CD4-positive, alpha-beta T cell treated with Interleukin-17A for 1 hour (primary cell): ENCODE measurements at places on chromosomes 11 and 22.

- no peak for DNase-seq
Observed at GRCh38 chr11:15123849-15124248, 9.1 kb downstream of the INSC start.

DNA sequence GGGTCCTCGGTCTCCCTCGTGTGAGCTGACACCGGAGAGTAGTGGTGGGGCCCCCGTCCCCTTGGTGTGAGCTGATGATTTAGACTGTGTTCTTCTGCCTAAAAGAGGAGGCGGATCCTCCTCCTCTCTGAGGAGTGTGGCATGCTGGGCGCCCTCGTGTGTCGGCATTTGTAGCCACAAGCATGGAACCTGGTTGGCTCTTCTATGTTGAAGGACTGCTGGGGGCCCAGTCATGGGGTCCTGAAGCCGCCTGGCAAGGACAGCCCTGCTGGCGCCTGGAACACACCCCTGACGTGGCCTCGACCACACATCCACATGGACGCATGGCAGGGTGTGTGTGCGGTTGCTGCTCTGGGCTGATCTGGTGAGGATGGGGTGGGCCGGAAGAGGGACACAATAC lies 50.2 kb downstream of the AP2A2 start:
- no peak for DNase-seq

- no peak for DNase-seq
Observed at GRCh38 chr22:48140261-48140813, 1377.9 kb downstream of the TBC1D22A start.

DNA sequence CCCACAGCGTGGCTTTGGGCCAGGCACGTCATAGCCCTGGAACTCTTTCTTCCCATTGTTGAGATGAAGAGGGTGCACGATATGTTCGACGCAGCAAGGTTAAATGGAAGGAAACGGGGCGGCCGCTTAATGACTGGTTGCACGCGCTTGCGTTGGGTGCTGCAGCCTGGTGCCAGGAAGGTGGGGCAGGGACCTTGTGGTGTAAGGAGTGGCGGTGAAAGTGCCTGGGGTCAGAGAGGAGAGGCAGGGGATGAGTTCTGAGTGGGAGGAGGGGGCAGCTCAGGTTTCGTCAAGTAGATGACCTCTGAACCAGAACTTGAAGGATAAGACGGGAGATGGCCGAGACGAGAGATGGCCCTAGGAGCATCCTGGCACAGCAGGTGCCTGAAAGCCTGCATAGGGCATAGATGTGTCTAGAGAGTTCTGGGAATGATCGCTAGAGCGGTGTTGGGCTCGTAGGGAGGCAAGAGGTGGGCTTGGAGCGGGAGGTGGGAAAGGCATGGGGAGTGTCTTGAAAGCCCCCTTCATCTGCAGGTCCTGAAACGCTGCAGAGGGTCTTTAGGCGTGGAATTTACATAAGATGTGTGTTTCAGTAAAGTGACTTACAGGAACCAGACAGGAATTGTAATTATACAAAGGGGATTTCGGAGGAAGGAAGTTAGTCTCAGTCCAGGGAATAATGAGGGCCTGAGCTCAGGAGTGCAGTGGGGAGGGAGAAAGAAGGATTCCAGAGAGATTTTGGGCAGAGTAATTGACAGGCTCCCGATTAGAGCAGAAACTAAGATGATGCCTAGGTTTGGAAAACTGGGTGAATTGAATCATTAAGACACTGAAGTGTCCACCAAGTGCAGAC lies 43.2 kb upstream of the CLDN5 start:
- no peak for DNase-seq

DNA sequence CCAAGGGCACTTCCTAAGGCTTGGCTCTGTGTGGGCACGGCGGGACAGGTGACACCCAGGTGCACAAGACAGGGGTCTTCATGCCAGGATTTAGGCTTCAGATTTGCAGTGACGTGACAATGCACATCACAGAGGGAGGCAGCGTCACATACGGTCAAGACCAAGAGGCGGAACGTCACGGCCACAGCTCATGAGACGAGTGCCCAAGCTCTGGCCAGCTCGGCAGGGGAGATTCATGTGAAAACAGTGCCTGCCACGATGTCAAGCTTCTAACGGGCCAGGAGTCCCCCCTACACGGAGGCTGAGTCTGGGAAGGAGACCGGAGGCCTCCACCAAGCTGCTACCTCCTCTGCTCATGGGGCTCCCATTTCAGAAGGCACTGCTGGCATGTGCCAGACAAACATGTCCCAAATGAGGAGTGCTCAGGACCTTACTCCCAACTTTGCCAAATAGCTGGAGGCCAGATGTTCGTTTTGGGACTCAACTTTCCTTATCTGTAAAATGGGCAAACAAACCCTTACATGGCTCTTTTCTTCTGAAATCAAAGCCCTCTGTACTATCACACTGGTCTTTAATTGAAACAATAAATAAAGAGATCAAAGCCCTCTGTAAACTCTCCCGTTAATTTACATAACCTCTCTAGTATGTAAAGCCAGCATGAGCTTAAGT lies 16.6 kb downstream of the VPS37C start:
- no peak for DNase-seq

DNA sequence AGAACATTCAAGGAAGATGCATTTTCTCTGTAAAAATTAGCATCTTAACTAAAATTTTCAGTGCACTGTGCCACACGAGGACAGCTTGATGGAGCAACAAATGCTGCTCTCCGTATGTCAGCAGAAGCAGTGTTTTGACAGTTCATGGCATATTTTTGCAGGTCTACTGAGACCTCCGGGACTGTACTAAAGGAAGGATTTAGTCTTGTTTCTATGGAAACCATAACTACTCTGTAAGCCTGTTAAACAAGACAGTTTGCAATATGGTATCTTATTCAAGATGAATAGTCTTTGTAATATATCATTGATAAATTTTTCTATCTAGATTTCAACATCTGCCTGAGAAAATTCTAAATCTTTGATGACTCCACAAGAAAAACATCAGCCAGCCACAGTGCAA lies 184.0 kb upstream of the GUCY1A2 start:
- no peak for DNase-seq

DNA sequence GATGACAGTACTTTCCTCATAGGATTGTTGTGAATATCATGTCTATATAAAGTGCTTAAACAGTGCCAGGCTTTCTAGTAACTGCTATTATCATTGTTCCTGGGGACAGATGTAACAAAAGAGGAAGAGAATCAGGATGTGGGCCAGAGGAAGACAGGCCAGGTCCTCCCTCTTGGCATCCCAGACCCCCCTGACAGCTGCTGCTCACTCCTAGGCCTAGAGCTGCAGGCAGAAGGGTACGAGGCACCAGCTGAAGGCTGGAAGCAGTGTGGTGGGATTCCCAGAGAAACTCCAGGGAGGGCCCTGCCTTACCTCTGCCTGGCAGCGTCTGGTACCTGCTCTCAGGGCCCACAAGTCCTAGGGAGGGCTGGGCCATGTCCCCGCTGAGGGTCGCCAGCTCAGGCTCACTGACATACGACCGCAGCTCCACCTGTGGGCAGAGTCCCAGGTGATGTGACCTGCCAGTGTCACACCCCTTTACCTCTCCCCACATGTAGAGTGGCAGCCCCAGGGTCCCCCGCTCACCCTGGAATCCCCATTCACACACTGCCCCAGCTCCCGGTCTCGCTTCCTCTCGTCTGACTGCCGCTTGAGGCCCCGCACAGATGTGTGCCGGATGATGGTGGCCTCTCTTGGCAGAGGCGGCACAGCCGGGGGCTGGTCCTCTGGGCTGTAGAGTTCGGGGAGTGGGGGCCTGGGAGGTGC lies 52.2 kb downstream of the C11orf58 start:
- no peak for DNase-seq

DNA sequence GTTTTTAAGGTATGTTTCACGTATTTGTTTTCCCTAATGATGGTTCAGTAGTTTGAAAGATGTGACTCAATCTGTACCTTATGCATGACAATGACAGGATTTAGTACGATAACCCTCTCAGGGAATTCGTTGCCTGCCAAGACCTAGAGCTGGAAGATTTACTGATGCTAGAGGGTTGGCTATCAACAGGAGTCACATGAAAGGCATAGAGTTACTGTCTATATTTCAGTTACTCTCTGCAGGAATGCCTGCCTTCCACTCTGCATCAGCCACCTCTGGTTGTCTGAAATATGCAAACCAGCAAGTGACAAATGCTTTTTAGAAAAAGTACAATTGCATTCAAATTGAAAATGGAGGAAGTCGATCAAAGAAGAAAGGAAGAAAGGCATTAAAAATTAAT lies 276.3 kb upstream of the RAG2 start:
- no peak for DNase-seq

GRCh38 chr11:115624065-115624464 lies 119.8 kb upstream of the CADM1 start:
- no peak for DNase-seq

DNA sequence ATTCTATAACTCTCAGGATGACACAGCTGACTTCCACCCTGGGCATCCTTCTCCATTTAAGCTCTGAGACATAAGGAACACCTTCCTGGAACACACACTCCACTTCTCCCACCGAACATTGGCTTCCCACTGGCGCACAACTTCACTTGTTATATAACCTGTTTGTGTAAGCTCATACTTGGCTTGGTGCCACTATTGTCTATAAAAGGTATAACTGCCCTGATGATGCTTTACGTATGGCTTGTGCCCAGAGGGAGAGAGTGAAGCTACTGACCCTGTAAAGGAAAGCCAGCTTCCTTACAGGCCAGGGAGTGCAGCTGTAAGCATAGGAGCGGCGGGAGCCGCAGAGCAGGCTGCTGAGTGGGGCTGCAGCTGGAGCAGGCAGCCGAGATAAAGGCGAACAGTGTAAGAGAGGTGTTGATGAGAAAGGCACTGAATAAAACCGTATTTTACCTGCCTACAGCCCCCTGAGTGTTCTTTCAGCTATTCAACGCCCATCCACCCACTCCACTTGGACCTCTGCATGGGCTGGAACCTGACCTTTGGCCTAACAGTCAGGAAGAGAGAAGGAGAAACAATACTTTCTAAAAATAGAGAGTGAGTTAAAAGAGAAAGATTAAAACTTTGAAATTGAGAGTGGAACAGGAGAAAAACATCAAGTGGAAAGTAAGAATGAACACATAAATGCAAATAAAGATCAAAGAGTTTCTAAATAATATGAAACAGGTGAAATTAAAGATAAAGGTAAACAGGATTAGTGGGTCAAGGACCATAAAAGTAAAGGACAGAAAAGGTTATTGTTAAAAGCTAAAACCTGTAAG lies 252.1 kb upstream of the ARHGAP42 start:
- no peak for DNase-seq

GRCh38 chr11:6567371-6567745 lies 36.1 kb downstream of the RRP8 start:
- DNase-seq = no peak

DNA sequence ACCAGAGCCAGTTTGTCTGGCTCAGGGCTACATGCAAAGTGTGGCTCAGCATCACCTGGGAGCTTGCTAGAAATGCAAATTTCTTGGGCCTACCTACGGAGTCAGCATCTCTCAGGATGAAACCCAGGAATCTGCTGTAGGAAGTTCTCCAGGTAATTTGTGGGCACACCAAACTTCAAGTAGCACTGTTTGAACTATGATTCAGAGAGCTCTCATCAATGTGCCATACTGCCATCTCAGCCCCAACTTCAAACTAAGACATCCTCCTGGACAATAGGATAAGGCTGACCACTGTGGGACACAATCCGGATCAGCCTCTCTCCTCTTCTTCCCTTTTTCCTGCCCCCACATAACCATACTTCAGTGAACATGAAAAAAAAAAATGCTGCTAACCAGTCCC lies 374.5 kb downstream of the METTL15 start:
- DNase-seq = no peak

DNA sequence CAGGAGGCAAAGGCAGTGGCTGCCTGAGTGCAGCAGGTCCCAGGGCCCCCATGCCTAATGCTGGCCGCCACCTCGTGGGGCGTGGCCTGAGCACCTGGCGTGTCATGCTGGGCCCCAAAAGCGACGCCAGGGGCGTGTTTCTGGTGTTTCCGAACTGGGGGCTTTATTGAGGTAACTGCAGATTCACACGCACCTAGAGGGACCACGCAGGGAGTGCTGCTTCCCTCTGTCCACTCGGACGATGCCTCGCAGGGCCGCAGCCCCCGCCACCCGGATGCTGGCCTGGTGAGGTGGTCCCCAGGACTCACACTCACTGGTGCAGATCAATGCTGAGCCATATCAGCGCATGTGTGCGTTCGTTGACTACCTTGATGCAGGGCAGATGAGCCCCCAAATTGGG lies 736.2 kb downstream of the BRD1 start:
- no peak for DNase-seq

DNA sequence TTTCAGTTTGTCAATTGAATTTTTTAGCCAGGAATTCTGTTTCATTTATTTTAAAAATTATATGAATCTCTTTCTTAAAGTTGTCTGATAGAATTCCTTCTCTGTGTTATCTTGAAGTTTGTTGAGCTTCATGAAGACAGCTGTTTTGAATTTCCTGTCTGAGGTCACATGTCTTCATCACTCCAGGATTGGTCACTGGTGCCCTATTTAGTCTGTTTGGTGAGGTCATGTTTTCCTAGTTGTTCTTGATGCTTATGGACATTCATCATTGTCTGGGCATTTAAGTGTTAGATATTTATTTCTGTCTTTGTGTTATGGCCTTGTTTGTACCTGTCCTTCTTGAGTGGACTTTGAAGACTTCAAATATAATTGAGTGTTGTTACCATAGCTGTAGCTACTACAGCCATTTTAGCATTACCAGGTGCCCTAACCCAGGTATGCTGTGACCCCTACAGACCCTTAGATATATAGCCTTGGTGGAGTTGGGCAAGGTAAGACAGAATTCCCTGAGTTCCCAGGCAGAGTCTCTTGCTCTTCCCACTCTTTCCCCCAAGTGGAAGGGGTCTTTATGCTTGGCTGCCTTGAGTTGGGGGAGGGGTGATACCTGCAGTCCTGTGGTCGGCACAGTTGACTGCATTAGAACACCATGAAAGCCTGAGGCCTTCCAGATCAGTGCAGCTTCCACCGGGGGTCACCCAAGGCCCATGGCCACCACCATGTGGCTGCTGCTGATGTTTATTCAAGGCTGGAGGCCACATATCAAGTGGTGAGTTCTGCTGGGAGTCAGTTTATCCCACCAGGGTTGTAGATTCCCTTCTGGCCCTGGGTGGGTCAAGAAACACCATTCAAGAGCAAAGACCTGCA lies 229.6 kb downstream of the DYNC2H1 start:
- DNase-seq = no peak

GRCh38 chr22:27843441-27843840 lies 41.9 kb upstream of the MN1 start:
- no peak for DNase-seq

DNA sequence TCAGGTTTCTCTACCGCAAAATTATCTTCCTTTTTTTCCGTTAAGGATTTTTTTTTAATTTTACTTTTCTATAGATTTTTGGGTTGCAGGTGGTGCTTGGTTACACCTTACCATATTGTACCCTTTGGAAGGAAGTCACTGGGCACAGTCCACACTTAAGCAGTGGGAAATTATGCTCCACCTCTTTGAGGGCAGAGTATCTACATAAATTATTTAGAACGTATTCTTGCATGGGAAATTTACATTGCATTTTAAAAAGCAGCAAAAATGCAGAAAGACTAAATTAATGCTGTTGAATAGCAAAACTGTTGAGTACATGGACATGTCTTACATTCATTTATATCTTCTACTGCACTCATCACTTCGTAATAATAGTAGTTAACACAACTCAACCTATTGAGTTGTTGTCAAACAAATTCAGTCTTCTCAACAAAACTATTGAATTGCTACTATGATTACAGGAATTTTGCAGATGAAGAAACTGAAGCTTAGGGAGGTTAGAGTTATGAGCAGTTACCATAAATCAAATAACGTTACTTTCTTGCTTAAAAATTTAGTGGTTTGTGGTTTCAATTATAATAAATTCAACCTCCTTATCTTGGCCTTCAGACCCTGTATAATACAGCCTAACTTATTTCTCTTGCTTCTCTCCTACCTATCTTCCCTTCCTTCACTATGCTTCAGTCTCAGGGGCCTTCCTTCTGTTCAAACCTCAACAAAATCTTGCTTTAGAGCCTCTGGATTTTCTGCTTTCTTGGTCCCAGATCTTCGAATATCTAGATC lies 97.4 kb upstream of the ARHGAP20 start:
- DNase-seq = no peak
